8988T (cell line): ENCODE measurements at places on chromosomes 2 and 18.

DNA sequence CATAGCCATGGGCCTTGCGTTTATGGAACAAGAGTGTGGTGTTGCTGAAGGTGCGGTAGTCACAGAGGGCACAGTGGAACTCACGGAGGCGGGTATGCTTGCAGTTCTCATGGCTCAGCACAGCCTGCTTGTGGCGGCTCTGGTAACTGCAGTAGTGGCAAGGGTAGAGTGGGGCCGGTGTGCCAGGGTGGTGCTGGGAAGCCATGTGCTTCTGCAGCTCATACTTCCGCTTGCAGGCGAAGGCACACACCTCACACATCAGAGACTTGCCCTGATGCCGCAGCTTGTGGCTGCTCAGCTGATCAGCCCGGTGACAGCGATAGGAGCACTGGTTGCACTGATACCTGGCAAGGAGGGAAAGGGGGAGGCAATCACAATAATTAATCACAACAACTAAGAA lies 14.7 kb downstream of the ZNF142 start:
- DNase-seq, result no peak

DNA sequence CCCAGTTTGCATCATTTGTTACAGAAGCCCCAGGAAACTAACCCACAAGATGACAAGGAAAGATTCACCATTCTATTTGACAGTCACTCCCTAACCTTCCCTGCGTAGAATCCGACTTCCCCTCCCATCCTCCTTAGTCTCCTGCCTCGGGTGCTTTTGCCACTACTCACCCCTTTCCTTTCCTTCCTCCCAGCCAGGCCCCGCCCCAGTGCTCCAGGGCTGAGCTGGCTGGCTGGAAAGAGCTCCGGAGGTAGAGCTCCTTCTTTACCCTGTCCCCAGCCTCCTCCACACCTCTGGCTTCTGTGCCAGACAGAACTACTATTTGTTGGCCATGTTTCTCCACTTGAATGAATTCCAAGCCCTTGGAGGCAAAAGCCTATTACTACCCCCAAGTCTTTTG lies 317.6 kb upstream of the NCKAP5 start:
- no peak for DNase-seq

GRCh38 chr18:49638209-49638785 lies 76.4 kb downstream of the LIPG start:
- DNase-seq, result no peak

DNA sequence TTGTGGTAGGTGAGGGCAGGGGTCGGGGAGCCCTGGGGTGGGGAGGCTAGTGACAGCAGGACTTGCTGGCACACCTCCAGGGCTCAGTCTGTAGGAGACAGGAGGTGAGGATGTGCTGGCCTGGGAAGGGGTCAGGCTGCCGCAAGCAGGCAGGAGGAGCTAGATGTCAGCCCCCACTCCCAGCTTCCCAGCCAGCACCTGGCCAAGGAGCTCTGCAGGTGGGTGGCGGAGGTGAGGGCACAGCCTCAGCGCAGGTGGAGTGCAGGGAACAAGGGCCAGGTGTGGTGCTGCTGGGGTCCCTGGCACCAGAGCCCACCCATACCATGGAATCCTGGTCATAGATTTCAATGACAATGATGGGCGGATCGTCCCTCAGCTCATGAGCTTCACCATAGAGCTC lies 2.9 kb downstream of the OTOF start:
- DNase-seq, result no peak

GRCh38 chr18:41071826-41072225 lies 883.2 kb upstream of the PIK3C3 start:
- DNase-seq, result no peak
